ENCODE measurements at places on chromosomes 1 and 21.

- peak; percentile 87 for DNase-seq
Observed at GRCh38 chr1:109370712-109371340, 26.9 kb downstream of the SORT1 start.

- no peak for DNase-seq
Observed at GRCh38 chr1:211705467-211706091, 30.2 kb upstream of the NEK2 start.

- no peak for DNase-seq
Observed at GRCh38 chr1:40740039-40740996, 43.3 kb upstream of the KCNQ4 start.

DNA sequence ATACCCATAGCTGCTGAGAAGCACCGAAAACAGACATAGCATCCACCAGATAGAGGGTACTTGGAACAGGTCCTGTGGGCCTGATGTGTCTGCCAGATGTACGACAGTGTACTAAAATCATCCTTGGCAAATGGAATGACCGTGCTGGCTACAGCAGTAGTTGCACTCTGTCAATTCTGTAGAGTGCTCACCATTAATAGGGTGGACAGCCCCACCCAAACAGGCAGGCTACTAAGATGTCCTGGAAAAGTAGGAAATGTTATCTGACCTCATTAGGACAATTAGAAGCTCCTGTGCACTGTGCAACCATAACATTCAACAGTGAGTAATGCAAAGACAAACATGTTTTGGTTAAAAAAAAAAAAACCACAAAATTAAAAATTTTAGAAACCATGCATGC, 106.2 kb downstream of the PTPN14 start:
- DNase-seq: no peak

GRCh38 chr1:33007190-33008050, 29.3 kb downstream of the AK2 start:
- peak; percentile 79 for DNase-seq

GRCh38 chr1:204650911-204651570, 34.5 kb downstream of the LRRN2 start:
- no peak for DNase-seq

DNA sequence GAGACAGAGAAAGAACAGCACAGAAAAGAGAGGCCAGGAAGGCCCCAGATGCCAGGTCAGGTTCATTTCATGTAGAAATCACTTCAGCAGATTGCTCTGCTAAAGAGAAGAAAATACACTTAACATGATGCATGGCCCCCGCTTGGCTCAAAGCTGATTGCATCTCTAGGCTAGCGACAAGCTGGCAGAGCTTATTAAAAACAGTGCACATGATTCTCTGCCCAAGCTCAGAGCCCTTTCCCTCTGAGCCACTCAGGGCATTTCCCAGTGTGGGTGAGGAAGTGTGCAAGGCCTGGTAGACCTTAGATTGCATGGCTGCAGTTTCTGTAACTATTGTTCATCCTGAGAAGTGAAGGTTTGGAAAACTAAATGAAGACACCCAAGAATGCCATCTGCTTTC, 3.3 kb upstream of the CAPN9 start:
- no peak for DNase-seq

- no peak for DNase-seq
Observed at GRCh38 chr1:235407419-235407818, 40.2 kb downstream of the TBCE start.

DNA sequence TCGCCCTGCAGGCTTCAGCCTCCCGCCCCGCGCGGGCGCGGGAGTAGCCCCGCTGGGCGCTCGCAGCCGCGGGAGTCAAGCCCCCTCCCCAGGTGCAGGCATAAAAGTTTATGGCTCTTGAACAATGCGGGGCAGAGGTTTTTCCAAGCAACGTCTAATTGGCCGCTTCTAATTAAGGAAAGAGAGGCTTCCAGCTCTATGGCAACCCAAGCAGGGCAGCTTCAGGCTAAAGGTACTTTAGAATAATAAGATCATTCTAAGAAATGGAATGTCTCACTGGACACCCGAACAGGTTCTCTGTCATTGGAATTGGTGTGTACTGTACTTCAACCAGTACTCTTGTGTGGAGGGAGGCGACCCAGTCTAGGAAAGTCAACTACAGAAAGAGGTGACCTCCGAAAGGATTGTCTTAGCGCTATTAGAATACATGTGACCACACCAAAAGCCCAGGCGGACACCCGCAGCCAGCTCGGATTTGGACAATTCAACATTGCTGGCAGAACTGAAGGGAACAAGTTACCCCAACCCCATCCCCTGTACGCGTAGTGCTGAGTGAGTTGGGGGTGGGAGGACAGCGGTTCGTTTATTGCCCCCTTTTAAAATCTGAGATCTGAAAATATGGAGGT, 12.5 kb downstream of the NR5A2 start:
- DNase-seq: no peak

- DNase-seq: no peak
Observed at GRCh38 chr1:85822696-85823095, 114.5 kb upstream of the ZNHIT6 start.

- DNase-seq: no peak
Observed at GRCh38 chr1:14765773-14766172, 167.3 kb downstream of the KAZN start.

DNA sequence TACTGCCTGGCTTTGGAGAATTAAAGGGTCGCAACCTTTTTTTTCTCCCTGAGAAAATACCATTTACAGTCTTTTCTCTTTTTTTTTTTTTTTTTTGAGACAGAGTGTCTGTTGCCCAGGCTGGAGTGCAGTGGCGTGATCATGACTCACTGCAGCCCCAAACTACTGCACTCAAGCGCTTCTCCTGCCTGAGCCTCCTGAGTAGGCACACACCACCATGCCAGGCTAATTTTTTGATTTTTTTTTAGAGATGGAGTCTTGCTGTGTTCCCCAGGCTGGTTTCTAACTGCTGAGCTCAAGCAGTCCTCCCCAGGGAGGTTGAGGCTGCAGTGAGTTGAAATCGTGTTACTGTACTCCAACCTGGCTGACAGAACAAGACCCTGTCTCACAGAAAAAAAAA, 24.6 kb downstream of the UBE4B start:
- peak; percentile 46 for DNase-seq

GRCh38 chr21:28640326-28640725, 352.4 kb downstream of the LTN1 start:
- no peak for DNase-seq

DNA sequence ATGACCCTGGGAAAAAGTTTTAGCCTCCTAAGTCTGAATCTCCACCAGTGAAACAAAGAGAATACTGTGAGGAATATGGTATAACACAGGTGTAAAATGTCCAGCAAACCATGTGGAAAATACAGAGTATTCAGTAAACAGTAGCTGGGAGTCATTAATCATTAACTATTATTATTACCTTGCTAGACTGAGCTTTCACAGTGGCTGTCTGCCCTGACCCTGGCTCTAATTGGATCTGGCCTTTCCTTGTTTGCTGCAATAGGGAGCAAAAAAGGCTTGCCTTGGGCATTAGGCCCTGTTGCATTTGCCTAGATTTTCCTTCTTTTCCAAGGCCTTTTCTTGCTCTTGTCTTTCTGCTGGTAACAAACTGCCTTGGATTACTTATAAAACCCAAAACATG, 179.1 kb upstream of the BEND5 start:
- no peak for DNase-seq

GRCh38 chr21:46027851-46028493, 46.4 kb downstream of the COL6A1 start:
- no peak for DNase-seq

DNA sequence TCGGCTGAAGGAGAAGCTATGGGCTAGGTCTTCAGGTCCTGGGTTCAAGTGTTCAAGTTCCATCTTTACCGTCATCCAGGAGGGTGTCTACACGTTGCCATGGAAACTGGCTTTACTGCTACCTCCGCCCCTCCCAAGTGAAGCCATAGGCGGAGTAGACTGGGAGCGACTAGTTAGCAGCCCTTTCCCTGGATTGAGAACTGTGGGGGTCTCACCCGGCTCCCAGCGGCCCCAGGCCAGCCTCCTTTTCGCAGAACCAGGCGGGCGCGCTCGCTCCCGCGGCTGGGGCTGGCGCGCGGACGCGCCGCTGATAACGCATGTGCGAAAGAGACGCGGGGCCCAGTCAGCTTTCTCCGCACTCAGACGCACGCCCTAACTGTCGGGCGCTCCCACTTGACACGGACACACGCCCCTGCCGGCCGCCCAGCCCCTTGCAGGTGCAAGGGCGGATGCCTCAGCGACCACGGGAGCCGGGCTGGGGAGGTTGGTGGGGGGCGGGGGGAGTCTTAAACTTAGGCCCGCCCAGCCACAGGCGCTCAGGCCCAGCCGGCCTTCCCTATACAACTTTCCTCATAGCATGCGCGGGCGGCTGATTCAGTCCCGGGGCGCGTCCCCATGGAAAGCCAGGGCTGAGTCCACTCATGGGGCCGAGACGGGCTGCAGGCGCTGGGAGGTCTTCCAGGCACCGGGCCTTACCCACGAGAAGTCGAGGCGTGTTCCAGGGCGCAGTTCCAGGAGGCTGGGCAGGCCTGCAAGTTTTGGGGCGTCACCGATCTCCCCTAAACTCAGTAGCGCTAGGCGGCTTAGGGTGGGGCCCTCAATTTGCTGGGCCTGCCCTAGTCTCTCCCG, 7.4 kb downstream of the EFNA4 start:
- peak; percentile 88 for DNase-seq

DNA sequence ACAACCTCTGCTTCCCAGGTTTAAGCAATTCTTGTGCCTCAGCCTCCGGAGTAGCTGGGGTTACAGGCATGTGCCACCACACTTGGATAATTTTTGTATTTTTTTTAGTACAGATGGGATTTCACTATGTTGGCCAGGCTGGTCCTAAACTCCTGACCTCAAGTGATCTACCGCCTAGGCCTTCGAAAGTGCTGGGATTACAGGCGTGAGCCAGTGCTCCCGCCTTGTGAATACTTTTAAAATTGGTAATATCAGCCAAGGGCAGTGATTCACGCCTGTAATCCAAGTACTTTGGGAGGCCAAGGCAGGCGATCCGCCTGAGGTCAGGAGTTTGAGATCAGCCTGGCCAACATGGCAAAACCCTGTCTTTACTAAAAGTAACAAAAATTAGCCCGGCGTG, 33.7 kb downstream of the ZYG11B start:
- DNase-seq: no peak

DNA sequence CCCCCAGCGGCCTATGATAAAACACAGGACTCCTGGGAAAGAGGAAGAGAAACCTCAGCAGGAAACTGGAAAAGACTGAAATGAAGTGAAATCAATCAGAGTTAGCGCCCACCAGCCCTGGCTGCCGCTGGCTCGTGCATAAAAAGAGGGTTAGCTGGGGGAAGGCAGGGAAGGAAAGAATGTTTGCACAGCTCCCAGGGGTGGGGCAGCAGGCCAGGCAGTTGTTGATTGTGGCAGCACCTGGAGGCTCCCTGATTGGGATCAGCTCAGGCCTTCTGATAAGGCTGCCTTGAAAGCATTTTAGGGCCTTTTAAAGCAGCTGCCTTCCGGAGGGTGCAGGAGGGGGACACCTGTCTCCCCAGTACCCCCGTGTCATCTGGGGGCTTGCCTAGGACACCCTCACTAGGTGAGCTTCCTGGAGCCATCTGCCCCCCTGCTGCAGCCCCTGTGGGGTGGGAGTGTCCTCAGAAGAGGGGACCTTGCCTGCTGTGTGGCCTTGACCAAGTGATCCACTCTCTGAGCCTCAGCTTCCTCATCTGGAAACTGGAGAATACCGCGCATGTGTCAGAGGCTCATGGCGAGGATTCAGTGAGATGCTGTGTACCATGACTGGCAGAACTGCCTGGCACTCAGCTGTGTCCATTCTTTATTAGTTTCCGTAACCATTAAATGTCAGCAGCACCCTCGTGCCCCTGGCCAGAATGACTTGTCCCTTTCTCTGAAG, 6.6 kb downstream of the EPHB2 start:
- DNase-seq: no peak

- no peak for DNase-seq
Observed at GRCh38 chr1:65572701-65573421, 152.4 kb downstream of the LEPR start.

- no peak for DNase-seq
Observed at GRCh38 chr1:2215329-2215728, 12.8 kb upstream of the SKI start.

DNA sequence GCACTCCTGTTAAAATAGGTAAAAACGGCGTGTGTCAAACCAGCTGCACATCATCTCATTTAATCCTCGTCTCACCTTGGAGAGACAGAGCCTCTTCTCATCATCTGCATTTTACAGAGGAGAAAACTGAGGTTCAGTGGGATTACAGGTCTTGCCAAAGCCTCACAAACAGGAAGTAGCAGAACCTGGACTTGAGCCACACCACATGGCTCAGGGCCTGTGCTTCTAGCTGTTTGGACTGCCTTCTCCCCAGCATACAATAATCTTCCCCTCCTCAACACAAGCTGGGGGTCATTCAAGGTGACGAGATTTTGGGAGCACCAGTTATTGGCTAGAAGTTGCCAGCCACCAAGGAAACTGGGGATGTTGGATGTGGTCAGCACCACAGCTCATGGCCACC, 167.9 kb upstream of the ZC3H12A start:
- DNase-seq: no peak

- DNase-seq: no peak
Observed at GRCh38 chr1:112997781-112998180, 41.8 kb upstream of the SLC16A1 start.

- DNase-seq: no peak
Observed at GRCh38 chr1:196669693-196670092, 17.9 kb downstream of the CFH start.

DNA sequence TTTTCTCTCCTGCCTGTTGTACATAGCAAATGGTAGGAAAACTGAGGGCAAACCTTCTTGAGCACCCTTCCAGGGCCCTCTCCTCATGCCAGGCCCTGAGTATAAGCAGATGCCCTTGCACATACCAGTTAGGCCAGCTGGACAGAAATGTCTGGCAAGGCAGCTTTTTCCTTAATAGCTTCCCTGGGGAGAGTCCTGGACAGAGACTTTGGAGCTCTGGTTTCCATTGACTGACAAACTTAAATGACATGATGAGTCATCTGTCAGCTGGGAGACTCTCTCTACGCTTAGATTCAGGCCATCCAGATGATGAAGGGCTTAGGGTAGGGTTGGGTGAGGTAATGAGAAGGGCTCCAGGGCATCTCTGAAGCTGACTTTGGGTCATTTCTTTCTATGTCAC, 317.5 kb downstream of the ASTN1 start:
- no peak for DNase-seq

DNA sequence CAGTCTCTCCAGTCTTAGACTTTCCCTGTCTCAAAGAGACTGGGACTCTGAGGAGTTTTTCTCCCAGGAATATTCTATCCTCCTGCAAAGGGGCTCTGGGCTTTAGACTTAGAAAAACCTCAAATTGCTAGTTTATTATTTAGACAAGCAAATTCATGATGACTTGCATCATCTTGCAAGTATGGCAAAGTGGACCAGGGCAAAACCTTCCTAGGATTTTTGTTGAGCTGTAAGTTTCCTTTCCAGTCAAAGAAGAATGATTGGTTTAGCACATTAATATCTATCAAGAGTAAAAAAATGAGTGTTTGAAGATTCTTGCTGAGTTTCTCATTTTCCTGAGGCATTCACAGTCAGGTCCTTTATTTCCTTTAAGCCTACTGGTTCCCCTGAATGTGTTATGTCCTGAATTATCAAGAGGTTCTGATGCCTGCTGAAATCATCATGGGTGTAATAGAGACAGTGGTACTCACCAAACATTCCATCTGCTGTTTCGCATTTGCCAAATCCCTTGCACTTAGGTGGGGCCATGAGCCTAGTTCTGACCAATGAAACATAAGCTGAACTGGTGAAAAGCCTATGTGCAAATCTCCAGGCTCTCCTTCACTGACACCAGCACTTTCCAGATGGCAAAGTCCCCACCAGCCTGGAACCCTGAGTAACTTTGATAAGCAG, 25.2 kb upstream of the SPAG17 start:
- DNase-seq: no peak
